Thyroid gland (tissue), 4 donors: ENCODE measurements at places on chromosomes 4 and X. TPM values are rescaled to one million over a fixed set of nuclear protein-coding genes. Genes with fewer than 3 reads are reported as not detected.

HSD17B13 gene
- total RNA-seq = 0.44 TPM

SSX1 gene
- not detected for total RNA-seq

F8A3 gene
- total RNA-seq = 33.0 TPM

SMARCA1 gene
- total RNA-seq = 67.1 TPM

TMEM164 gene
- total RNA-seq = 40.0 TPM

TMSB4X gene
- total RNA-seq = 854 TPM

ARSJ gene
- total RNA-seq = 3.0 TPM

BEND2 gene
- 0.13 TPM for total RNA-seq

FGFRL1 gene
- total RNA-seq = 59.0 TPM

SPANXN4 gene
- total RNA-seq = not detected

BLTP1 gene
- total RNA-seq = 268 TPM

NALF2 gene
- 20.2 TPM for total RNA-seq

TSPAN6 gene
- 45.9 TPM for total RNA-seq

SLITRK4 gene
- 2.2 TPM for total RNA-seq

PNMA5 gene
- not detected for total RNA-seq

ADH4 gene
- 1.8 TPM for total RNA-seq

NPY1R gene
- 11.6 TPM for total RNA-seq

BMX gene
- 1.3 TPM for total RNA-seq

MAGEA2B gene
- total RNA-seq = not detected

CXCL6 gene
- not detected for total RNA-seq

RADX gene
- total RNA-seq = 9.1 TPM

AGTR2 gene
- not detected for total RNA-seq

HTR2C gene
- total RNA-seq = not detected

FAM9B gene
- total RNA-seq = not detected

TLR2 gene
- total RNA-seq = 9.9 TPM

F9 gene
- not detected for total RNA-seq

MSANTD1 gene
- total RNA-seq = 2.5 TPM

YIPF7 gene
- total RNA-seq = not detected

PCDH10 gene
- total RNA-seq = 1.5 TPM

L1CAM gene
- total RNA-seq = 2.2 TPM

GAGE13 gene
- not detected for total RNA-seq

ADGRG4 gene
- not detected for total RNA-seq

GRIA3 gene
- total RNA-seq = 0.33 TPM

DCAF12L1 gene
- 0.27 TPM for total RNA-seq

CXXC4 gene
- total RNA-seq = 7.2 TPM

SMPX gene
- total RNA-seq = not detected

IGSF1 gene
- total RNA-seq = 11.6 TPM

TIGD4 gene
- total RNA-seq = 0.67 TPM

SLC9B1 gene
- total RNA-seq = 0.50 TPM

SPANXC gene
- not detected for total RNA-seq

G6PD gene
- total RNA-seq = 65.8 TPM

RASSF6 gene
- 2.5 TPM for total RNA-seq

GLOD5 gene
- total RNA-seq = not detected

ARR3 gene
- not detected for total RNA-seq

GLA gene
- 31.3 TPM for total RNA-seq

TBC1D8B gene
- 17.7 TPM for total RNA-seq

TMSB15A gene
- total RNA-seq = not detected

ABCG2 gene
- total RNA-seq = 3.9 TPM

SPP1 gene
- 14.8 TPM for total RNA-seq

SLC7A11 gene
- 39.8 TPM for total RNA-seq

DIPK2B gene
- 23.8 TPM for total RNA-seq

RBMXL3 gene
- not detected for total RNA-seq
